GM13976 (cell line): ENCODE measurements at places on chromosomes 2 and 18.

DNA sequence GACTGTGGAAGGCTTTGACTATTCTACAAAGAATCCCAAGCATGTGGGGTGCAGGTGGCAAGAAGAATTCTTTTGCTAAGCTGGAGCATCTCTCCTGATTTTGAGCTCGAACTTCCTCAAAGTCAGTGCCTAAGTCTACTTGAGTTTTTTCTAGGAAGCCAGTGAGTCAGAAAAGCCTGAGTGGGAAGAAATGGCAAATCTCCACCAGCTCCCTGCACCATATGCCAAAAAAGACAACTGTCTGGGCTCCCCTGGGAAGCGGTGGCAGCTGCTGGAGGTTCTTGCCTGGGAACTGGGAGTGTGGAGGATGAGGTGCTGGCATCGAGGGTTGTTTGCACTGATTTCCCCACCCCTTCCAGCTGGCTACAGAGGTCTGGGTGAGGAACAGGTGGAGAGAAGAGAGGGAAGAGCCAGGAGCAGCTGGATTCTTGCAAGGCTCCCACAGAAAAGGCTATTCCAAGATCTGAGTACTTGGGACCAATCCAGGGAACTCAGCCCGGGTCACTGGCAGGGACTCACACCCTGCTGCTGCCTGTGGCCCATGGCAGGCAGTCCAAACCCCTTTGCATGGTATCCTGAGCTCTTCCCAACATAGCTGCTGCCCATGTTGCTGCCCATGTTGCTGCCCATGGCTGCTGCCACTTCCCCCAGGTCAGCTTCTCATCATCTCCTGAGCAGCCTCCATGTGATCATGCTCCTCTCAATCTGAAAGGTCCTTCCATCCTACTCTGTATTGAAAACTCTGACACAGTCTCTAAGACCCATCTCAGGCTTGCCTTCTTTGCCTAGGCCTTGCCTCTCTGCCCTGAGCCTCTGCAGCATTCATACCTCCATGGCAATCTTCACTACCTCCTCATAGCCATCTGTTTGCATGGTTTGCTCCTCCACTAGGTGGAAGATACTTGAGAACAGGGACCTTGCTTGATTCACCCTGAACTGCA is 128.3 kb upstream of the SPATS2L start:
- no peak for DNase-seq

DNA sequence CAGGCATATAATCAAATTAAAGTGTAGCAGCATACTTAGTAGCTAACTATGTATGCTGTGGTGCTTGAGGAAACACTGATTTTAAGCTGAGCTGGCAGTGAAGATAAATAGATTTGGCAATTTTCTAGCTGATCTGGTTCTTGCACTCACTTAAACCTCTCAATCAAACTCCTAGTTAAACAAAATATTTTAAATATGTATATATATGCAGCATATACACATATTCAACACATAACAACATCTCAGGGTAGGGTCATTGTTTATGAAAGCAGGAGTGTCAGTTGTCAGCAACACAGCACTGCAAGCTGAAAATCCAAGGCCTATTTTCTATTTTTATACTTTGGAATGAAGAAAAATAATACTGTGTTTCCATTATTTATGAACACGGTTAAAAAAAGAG is 10.4 kb upstream of the FSHR start:
- DNase-seq, result no peak

- DNase-seq, result no peak
These were observed 3.3 kb upstream of the CERKL start for GRCh38 chr2:181660181-181660580.

DNA sequence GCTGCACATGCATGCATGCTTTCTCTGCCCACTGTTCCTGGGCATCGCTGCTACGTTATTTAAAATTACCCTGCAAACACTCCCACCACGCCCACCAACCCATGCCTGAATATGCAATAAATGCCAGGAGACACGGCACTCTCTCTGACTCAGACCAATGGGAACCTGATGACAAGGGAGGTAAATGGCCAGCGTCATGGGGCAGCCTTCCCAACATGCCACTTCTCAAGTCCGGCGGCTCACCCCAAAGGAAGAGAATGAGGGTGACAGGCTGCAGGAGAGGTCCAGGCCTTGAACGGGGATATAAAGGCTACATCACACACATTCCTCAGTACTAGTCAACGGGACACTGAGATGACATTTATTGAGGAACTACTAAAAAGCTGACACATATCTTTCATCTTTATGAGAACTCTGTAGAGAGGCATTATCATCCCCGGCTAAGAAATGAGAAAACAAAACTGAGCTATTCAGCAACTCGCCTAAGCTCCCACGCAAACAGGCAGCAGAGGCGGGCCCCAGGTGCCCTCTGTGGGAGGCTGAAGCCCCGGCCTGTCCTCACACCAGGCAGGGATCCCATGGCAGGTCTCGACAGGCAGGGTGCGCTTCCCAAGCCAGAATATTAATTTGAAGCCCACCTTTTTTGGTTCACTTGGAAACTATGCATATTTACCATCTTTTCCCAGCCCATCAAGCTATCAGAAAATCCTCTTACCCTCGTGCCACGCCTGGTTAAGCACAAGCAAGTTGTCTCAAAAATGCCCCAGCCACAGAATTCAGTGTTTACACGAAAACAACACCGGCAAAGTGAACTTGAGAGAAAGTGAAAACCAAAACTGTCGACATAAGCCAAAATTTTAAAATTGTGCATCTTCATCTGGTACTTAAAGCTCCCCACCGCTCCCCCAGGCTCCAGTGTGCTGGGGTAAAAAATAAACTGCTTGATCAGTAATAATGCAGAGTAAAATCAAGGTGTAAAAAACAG is 166.3 kb downstream of the HDAC4 start:
- no peak for DNase-seq

GRCh38 chr2:83615511-83615910 is 843.6 kb downstream of the SUCLG1 start:
- DNase-seq, result no peak

DNA sequence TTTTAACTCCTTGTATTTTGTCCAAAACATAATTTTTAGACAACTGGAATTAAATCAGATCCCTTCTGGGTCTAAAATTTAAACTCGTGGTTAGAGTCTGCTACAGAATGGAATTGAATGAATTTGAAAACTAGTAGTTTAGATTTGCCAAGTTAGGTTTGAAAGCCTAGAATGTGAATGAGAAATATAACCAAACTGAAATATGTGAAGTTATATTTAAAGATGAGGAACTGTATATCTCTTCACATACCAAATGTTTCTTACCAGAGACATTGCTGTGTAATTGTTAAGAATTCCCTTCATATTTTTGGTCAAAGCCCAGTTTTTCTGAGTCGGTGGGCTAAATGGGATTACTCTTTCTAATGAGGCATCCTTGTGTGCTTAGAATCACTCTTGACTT is 74.2 kb downstream of the LPIN1 start:
- DNase-seq, result no peak

GRCh38 chr2:215878476-215879063 is 134.8 kb downstream of the MREG start:
- DNase-seq, result no peak

DNA sequence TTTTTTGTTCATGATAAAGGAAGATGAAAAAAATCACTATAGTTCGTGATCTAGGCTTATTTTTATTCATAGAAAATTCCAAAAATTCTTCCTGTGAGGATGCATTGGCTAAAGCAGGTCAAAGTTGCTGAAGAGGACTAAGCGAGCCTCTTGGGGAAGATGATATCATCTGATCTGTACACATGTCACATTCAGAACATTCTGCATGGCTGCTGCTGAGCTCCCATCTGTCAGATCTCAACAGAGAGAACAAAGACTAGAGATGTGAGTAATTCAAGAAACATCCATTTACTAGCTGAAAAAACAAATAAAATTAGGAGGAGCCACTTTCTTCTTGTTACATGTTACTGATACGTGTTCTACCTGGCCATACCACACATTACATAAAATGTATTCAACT is 518.6 kb upstream of the FSIP2 start:
- no peak for DNase-seq

DNA sequence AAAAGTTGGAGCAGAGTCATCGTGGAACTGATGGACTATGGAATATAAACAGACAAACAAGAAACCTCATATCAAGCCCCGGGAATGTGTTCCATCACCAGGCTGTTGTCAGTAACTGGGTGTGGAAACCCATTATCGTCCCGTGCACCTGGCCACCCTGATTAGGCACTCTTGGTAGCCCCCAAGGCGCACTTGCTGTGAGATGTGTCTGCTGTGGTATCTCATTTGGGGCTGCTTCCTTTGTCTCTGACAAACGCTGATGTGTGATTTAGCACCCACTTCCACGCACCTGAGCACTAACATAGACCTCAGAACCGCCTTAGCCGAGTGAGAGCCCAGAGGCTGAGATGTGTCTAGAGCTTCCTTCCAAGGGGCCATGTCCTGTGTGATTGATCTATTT is 96.3 kb downstream of the PRPF40A start:
- no peak for DNase-seq

DNA sequence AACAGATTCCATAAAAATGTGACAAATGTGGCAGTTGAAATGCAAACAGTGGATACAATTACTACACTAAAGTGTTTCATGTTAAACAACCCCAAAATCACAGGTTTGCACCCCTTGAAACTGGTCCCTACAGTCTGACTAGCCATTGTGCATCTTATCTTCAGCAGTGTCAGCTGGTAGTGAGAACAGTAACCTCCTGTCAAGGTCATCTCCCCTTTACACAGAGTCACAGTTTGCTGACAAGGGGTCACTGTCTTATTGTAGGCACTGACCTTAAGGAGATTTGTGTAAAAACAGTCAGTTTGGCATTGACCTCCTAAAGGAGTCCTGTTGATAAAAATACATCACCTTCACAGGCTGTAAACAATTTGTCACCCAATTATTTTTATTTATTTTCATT is 37.3 kb upstream of the TTC21B start:
- no peak for DNase-seq

GRCh38 chr2:235238537-235238936 is 255.3 kb upstream of the AGAP1 start:
- DNase-seq, result no peak

DNA sequence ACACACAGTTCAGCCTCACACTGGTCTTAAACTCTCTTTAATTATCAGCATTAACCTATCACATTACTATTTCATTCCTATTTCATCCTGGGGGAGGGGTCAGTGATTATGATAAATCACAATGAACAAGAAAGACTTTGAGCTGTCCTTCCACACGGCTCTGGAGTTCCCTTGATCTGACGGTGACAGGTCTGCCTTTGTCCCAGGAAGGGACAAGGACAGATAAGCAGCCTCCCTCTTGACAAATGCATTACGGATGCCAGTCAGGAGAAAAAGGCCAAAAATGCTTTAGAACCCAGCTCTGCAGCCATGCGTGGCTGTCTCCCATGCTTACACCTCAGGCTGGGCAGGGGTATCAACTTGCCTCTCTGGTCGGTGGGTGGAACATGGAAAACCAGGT is 281.7 kb downstream of the BCL11A start:
- DNase-seq, result no peak

DNA sequence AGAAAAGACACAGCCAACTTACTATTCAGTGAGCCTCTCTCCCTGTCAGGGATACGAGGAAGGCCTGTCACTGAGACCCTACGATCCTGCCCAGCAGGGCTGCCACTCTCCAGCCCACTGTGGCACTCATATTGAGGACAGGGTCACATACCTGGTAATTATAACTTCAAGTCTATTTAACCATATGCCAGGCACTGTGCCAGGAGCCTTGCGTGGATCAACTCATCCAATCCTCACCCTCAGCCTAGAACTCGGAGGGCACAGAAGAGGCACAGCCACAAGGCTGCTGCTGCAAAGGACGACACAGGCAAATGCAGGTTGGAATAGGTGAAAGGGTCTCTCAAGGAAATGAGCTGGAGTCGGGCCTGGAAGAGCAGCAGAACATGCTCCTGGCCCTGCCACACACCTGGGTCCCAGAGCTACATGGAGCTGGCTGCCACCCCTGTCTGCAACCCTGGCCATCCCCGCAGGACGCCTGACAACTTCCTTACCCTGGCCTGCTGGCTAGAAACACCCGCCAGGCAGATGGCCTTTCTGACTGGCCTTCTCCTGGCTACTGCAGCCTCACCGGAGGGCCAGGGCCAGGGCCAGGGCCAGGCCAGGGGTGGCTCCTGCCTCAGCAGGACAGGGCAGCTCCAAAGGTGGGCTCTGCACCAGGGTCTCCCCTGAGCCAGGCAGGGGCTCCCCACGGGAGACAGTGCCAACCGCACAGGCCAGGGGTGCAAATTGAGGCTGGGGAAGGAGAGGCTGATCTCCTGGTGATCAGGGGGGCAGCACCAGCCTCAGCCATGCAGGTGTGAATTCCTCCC is 32.1 kb upstream of the SLC66A3 start:
- no peak for DNase-seq

- no peak for DNase-seq
These were observed 102.6 kb upstream of the RBBP8 start for GRCh38 chr18:22830511-22830910.

DNA sequence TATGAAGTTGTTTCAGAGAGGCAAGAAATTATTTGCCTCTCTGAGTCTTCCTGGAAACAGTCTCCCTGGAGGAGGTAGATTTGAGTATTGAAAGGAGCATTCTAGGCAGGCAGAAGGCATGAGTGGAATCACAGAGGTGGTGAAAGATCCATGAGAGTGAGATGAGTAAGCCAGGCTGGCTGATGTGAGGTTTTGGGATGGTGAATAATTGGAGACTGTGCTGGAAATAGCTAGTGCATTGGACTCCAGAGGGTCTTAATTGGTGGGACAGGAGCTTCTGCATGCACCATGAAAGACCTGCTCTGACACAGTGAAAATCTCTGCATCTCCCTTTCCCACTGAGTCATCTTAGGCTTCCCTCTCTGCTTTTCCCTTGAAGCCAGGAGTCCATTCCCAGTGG is 46.3 kb downstream of the CDC42EP3 start:
- no peak for DNase-seq

DNA sequence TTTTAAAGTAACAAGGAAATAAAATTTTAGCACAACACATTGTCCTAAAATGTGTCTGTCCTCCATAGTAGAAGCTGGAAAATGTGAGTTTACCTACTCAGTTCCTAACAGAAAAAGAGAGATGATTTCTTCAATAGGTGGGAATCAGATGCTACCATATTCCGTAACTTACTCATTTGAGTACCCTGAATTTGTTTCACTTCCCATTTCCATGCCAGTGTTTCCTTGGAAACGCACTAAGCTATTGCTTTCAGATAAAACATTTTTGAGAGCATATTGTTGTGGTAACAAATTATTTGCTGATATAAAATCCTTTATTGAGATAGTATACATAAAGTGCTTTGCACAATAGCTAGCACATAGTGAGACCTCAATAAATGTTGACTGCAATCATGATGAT is 137.5 kb upstream of the BARD1 start:
- DNase-seq, result no peak

GRCh38 chr2:113692698-113693428 is 63.6 kb downstream of the SLC35F5 start:
- peak; percentile 46 for DNase-seq

DNA sequence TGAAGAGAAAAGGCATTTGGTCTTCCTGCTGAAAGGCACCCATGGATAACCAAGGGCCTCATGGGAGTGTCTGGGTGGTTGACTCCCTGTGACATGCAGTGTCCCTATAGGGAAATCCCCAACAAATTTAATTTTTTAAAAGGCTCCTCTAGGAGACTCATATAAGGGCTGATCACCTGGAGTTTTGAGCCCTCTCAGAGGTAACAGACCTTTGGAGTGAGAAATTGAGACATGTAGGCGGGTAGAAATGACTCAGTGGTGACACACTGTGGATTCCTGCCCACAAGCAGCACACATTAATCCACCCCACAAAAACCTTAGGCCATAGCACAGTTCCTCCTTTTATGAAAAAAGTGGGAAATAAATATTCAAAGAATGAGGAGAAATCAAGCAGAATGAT is 557.0 kb upstream of the CNTNAP5 start:
- no peak for DNase-seq

- DNase-seq, result no peak
These were observed 536.9 kb downstream of the TMX3 start for GRCh38 chr18:68177807-68178702.

- no peak for DNase-seq
These were observed 108.3 kb downstream of the ARL6IP6 start for GRCh38 chr2:152826581-152827279.
